ENCODE measurements at places on chromosomes 2 and 18. TPM values are rescaled to one million over a fixed set of nuclear protein-coding genes. Genes with fewer than 3 reads are reported as not detected.

Gene OTOS
- total RNA-seq, result not detected

Gene STAMBP
- 38.7 TPM for total RNA-seq

Gene LYG1
- total RNA-seq, result not detected

Gene SIX3
- not detected for total RNA-seq

Gene KIAA2012
- total RNA-seq, result under 0.01 TPM

Gene IL18R1
- 0.18 TPM for total RNA-seq

Gene DYSF
- total RNA-seq, result under 0.01 TPM

Gene ZNF385B
- total RNA-seq, result not detected

Gene MAP2
- 0.28 TPM for total RNA-seq

Gene MC4R
- 0.28 TPM for total RNA-seq

Gene UGT1A5
- not detected for total RNA-seq

Gene TRAPPC8
- total RNA-seq, result 54.3 TPM

Gene C2orf66
- total RNA-seq, result not detected

Gene ASB18
- total RNA-seq, result not detected

Data from IMR-90 (cell line).